ENCODE measurements at places on chromosomes 2 and 18.

GRCh38 chr2:70091816-70092215 is 4.5 kb downstream of the PCBP1 start:
- H3K4me3 ChIP-seq: no peak overlapping the region
- peaks cover 11% of the 10 kb centered on the region for H3K36me3 ChIP-seq
- peaks cover 9% of the 10 kb centered on the region for H3K4me1 ChIP-seq
- H3K27me3 ChIP-seq: no peaks in the 10 kb centered on the region

- H3K4me1 ChIP-seq: no peaks in the 10 kb centered on the region
- no peak overlapping the region for H3K4me3 ChIP-seq
- H3K36me3 ChIP-seq: no peaks in the 10 kb centered on the region
- no peak overlapping the region for H3K27ac ChIP-seq
- no peaks in the 10 kb centered on the region for H3K27me3 ChIP-seq
Measured at GRCh38 chr2:241994086-241994485, 124.6 kb downstream of the RTP5 start.

- peaks cover 3% of the 10 kb centered on the region for H3K4me1 ChIP-seq
- no peaks in the 10 kb centered on the region for H3K27me3 ChIP-seq
- H3K36me3 ChIP-seq: no peaks in the 10 kb centered on the region
- no peak overlapping the region for H3K4me3 ChIP-seq
- H3K27ac ChIP-seq: no peak overlapping the region
Measured at GRCh38 chr2:222846003-222846402, 14.8 kb upstream of the ACSL3 start.

DNA sequence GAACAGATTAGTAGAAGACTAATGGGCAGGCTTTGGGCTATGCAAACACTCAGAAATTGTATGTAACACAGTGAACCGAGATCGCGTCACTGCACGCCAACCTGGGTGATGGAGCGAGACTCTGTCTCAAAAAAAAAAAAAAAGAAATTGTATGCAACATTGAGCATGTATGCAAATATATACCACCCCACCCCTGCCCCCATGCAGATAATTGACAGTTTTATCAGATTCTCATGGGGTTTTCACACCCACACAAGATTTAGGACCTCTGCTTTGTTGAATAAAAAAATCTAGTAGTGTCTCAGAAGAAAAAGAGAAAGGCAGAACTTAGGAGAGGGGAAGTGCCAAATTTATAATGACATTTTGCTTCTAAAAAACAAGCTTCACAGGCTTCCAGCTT is 131.6 kb upstream of the FN1 start:
- no peak for DNase-seq
- H3K4me3 ChIP-seq: no peak overlapping the region
- no peak overlapping the region for H3K27ac ChIP-seq
- H3K4me1 ChIP-seq: no peaks in the 10 kb centered on the region

GRCh38 chr2:105287692-105288091 is 41.8 kb downstream of the TGFBRAP1 start:
- no peak overlapping the region for H3K4me3 ChIP-seq
- peak; percentile 7 for DNase-seq
- H3K27me3 ChIP-seq: no peaks in the 10 kb centered on the region

- H3K27me3 ChIP-seq: no peaks in the 10 kb centered on the region
- H3K36me3 ChIP-seq: no peaks in the 10 kb centered on the region
- no peak overlapping the region for H3K27ac ChIP-seq
Measured at GRCh38 chr2:220533485-220533884, 906.1 kb downstream of the SLC4A3 start.

All from large intestine (tissue), 12 donors.